ENCODE measurements at places on chromosomes 5 and 9.

- no peak for DNase-seq
Measured at GRCh38 chr5:67437905-67438845, 241.6 kb upstream of the CD180 start.

- no peak for DNase-seq
Measured at GRCh38 chr5:94754824-94755223, 136.4 kb downstream of the SLF1 start.

- no peak for DNase-seq
Measured at GRCh38 chr9:27272103-27272502, 24.8 kb downstream of the EQTN start.

GRCh38 chr5:140480310-140481014 is 67.0 kb upstream of the EIF4EBP3 start:
- no peak for DNase-seq

GRCh38 chr5:103346162-103346748 is 87.7 kb downstream of the MACIR start:
- no peak for DNase-seq

- no peak for DNase-seq
Measured at GRCh38 chr5:114473541-114473940, 111.7 kb downstream of the KCNN2 start.

DNA sequence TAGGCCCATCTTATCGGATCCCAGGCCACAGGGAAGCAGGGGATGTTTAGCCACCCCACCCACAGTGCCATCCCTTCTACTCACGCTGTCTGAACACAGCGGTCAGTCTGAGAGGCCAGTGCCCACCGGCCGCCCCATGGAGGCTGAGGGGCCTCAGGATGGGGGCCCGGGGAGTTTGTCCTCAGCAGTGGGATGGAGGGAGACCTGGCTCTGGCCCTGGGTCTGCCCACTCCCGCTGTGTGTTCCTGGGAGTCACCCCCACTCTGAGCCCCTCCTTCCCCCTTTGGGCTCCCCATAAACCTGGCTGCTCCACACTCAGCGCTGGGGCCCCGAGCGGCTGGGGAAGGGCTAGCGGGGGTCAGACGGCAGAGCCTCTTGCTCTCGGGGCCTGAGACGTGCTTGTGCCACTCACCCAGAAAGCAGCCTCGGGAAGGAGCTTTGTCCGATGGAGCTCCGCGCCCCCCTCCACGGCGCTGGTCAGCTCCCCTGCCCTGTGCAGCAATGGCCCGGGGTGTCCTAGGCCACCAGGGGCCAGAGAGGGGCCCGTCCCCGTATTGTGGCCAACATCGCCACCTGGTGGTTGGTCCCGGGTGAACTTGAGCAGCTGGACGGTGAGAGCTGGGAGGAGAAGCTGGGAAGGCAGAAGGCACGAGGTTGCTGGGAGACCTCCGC is 10.9 kb upstream of the LAMC3 start:
- DNase-seq = peak; percentile 82

DNA sequence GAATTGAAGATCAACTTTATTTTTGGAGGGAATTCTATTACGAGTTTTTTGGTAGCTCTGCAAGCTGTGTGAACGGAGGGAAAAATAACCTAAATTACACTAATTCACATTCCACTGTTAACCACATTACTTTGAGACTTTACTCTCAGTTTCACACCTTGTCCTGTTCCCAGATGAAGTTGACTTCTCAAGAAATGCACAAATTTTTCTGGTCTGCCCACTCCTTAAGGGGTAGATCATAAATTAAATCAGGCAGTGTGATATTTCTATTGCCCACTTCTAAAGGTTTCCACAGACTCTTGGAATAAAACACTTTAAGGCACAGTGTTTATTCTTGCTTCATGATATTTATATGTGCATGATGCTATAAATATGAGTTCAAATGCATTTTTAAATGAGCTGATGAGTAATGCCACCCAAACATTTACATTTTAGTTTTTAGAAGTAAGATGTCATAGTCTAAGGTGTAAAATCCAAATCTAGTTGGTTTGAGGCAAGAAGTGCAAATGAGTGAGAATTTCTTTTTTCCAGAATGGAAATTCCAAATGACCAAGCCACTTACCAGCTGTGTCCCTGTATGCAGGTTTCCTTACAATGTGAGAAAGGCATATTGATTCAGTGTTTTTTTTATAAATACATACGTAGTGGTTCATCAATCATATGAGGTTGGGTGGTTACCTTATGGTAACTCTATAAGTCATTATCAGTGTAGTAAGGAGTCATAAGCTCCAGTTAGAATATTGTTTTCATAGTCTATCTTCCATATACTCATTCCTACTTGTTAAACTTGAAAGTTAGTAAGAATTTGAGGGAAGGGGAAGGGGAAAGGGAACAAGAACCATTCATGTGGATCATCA is 437.7 kb upstream of the MEF2C start:
- DNase-seq = no peak

DNA sequence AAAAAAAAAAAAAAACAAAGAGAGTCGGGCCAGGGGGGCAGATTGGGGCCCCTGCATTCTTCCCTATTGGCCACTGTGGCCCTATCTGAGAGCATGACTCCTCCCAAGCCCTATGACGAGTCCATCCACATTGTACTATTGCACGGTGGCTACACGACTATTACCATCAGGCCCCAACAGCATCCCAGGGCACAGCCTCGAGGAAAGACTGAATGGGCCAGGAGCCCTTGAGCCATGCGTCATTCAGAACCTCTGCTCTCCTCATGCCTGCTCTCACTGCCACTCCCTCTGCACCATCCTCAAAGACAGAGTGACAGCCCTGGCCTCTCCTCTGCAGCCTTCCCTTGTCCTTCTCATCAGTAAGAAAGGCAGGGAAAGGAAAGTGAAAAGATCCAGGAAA is 20.2 kb upstream of the ORM1 start:
- no peak for DNase-seq
